ENCODE measurements at places on chromosomes 12 and 14.

DNA sequence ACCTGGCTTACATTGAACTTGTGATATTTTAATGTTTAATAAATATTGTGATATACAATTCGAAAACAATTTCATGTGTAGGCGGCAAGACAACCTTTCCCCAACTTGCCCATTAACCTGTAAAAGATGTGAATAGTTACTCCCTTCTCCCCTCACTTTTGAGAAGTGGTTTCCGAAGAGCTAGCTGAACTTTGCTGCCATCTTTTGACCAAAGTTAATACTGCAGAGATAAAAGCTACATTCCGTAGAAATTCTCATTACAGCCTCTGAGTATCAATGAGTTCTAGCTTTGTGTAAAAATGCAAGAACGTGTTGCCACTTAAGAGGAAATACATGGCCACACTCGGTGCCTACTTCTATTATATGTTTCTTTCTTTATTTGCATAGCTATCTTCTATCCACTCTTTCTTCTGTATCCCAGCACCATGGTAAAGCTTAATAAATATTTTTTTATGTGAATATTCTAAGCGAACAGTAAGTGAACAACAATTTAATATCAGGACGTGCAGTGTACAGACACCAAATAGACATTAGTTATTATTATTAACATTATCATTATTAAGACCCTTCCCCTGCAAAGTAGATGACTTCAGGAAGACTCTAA is 105.1 kb upstream of the TMEM260 start:
- DNase-seq: peak; percentile 62

GRCh38 chr14:68767248-68767645 is 25.6 kb downstream of the ZFP36L1 start:
- DNase-seq: no peak

GRCh38 chr14:58755031-58755925 is 117.5 kb downstream of the DACT1 start:
- no peak for DNase-seq

DNA sequence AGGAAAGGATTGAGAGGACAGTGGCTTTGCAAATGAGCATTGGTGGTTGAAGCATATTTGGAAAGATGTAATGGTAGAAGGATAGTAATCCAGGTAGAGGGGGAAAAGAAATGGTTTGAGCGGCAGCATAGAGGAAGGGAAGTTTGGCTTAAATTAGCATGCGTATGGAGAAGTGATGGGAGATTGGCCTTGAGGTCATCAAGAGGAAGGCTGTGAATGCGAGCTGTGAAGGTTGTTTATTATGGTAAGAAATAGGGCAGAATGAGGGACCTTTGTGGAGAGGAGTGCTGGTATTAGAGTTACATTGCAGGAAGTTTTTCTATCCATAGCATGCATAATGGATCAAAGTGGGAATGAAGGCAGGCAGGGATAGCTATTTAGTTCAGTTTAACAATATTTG is 162.1 kb downstream of the TMTC2 start:
- DNase-seq: no peak

- no peak for DNase-seq
These were observed 6.4 kb downstream of the ERP27 start for GRCh38 chr12:14931791-14932560.

GRCh38 chr12:45339035-45339434 is 123.1 kb downstream of the ANO6 start:
- no peak for DNase-seq

GRCh38 chr12:59097876-59098275 is 177.6 kb upstream of the LRIG3 start:
- DNase-seq: no peak

DNA sequence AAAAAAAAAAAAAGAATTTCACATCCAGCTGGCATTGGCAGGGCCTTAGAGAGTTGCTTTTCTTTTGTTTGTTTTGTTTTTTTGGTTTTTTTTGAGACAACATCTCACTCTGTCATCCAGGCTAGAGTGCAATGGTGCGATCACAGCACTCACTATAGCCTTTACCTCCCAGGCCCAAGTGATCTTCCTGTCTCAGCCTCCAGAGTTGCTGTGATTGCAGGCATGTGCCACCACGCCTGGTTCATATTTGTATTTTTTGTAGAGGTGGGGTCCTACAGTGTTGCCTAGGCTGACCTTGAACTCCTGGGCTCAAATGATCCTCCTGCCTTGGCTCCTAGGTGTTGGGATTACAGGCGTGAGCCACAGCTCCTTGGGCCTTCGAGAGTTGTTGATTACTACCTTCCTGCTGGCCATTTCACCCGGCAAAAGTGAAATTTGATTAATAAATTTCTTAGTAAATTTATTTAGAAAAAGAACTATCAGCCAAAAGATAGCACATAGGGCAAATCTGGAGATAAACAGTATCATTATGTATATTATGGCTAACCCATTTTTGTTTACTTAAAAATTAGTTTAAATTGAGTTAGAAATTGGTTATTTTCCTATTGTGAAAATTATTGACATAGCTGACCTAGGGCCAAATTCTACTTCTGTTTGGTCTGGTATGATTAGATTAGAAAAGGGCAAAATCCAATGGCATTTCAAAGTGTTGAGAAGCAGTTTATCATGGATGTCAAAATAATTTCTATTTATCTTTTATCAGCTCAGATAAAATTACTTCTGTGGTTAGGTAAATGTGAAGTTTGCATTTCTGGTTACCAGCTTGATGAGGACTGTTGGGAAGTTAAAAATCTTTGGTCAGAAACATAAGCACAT is 12.6 kb downstream of the ACTR6 start:
- DNase-seq: no peak

- DNase-seq: no peak
These were observed 5.9 kb upstream of the MYO1A start for GRCh38 chr12:57055824-57056223.

GRCh38 chr12:12428961-12429657 is 72.2 kb downstream of the BORCS5 start:
- no peak for DNase-seq

GRCh38 chr12:26101350-26101734 is 23.5 kb downstream of the BHLHE41 start:
- DNase-seq: no peak

- DNase-seq: no peak
These were observed 149.2 kb downstream of the PTCSC3 start for GRCh38 chr14:36027354-36027753.

All from retina (tissue), 1 donor.